Temporal lobe (tissue), 4 donors: ENCODE measurements at places on chromosomes 11 and 22. TPM values are rescaled to one million over a fixed set of nuclear protein-coding genes. Genes with fewer than 3 reads are reported as not detected.

The TREH gene
- total RNA-seq = not detected

The DNAJB7 gene
- total RNA-seq = not detected

The FJX1 gene
- 30.2 TPM for total RNA-seq

The PNPLA5 gene
- total RNA-seq = 0.25 TPM

The CD3G gene
- total RNA-seq = 0.25 TPM

The TSGA10IP gene
- not detected for total RNA-seq

The LSP1 gene
- total RNA-seq = 0.98 TPM

The DNAJB13 gene
- 0.25 TPM for total RNA-seq

The XKR3 gene
- not detected for total RNA-seq

The OR8A1 gene
- total RNA-seq = not detected

The DERL3 gene
- total RNA-seq = 0.49 TPM

The TMEM223 gene
- 7.9 TPM for total RNA-seq

The GCAT gene
- total RNA-seq = 4.7 TPM

The SHISA8 gene
- not detected for total RNA-seq

The FXYD6 gene
- total RNA-seq = 149 TPM

The RAD9A gene
- total RNA-seq = 19.9 TPM

The RASSF10 gene
- total RNA-seq = 2.7 TPM

The GGTLC2 gene
- total RNA-seq = not detected

The MMP1 gene
- not detected for total RNA-seq

The SNX32 gene
- total RNA-seq = 10.8 TPM

The PKP3 gene
- 0.74 TPM for total RNA-seq

The RIBC2 gene
- 0.25 TPM for total RNA-seq

The CELSR1 gene
- 3.9 TPM for total RNA-seq

The CARD10 gene
- 4.7 TPM for total RNA-seq

The CASP12 gene
- total RNA-seq = not detected

The ZC3H12C gene
- 17.2 TPM for total RNA-seq

The CDC45 gene
- 0.49 TPM for total RNA-seq

The SLC6A5 gene
- total RNA-seq = under 0.01 TPM

The SCGB1D2 gene
- total RNA-seq = not detected

The C11orf91 gene
- total RNA-seq = not detected

The SPON1 gene
- 36.4 TPM for total RNA-seq

The OR8G1 gene
- not detected for total RNA-seq

The CBLIF gene
- not detected for total RNA-seq

The ZNF214 gene
- 10.1 TPM for total RNA-seq

The KCNJ11 gene
- 5.7 TPM for total RNA-seq

The SLC25A17 gene
- 24.8 TPM for total RNA-seq

The OTOG gene
- under 0.01 TPM for total RNA-seq

The MPEG1 gene
- total RNA-seq = 1.7 TPM

The BATF2 gene
- not detected for total RNA-seq

The POTEH gene
- not detected for total RNA-seq

The OR51B5 gene
- total RNA-seq = 0.74 TPM

The NCAPH2 gene
- 39.3 TPM for total RNA-seq

The ENTHD1 gene
- total RNA-seq = not detected

The SLC37A4 gene
- total RNA-seq = 9.8 TPM

The CLMP gene
- 65.9 TPM for total RNA-seq

The PDE3B gene
- 21.1 TPM for total RNA-seq

The CALCA gene
- total RNA-seq = not detected

The ELF5 gene
- total RNA-seq = 0.25 TPM

The CAVIN3 gene
- total RNA-seq = 2.7 TPM
